GM12878 (cell line): ENCODE measurements at places on chromosomes 2 and 18.
A peak's percentile ranks its signal among the peaks of the same experiment; 100 is the strongest.

- DNase-seq: no peak
Measured at GRCh38 chr2:33014268-33014667, 67.5 kb downstream of the LTBP1 start.

DNA sequence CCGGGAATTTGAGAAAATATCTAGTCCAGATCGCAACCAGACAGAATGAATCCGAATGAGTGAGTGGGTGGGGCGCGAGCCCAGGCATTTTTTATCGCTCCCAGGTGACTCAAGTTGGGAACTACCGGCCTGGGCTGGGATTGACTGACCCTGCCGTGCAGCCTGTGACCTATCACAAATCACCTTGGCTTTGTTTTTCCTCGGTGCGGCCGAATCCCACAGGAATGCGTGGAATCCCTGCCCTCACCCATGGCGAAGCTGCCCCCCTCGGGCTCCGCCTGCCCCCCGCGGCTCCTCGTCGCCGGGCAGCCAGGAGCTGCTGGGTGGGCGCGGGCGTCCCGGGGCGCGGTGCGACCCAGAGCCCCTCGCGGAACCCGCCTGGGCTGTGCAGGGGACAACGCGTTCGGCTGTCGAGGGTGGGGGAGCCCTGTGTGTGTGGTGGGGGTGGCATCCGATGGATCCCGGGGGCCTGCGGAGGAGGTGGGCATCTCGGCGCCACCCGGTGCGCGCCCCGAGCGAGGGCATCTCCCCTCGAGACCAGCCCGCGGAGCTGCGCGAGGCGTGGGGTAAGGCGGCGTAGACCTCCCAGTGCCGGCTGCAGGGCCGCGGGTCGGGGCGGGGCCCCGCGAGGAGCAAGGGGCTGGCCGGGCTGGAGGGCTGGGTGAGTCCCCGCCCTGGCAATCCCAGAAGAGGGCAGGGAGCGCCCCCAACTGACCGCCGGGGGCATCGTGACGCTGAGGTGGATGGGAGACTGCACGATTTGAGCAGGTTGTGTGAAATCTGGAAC, 16.5 kb downstream of the B3GNT7 start:
- DNase-seq: no peak

DNA sequence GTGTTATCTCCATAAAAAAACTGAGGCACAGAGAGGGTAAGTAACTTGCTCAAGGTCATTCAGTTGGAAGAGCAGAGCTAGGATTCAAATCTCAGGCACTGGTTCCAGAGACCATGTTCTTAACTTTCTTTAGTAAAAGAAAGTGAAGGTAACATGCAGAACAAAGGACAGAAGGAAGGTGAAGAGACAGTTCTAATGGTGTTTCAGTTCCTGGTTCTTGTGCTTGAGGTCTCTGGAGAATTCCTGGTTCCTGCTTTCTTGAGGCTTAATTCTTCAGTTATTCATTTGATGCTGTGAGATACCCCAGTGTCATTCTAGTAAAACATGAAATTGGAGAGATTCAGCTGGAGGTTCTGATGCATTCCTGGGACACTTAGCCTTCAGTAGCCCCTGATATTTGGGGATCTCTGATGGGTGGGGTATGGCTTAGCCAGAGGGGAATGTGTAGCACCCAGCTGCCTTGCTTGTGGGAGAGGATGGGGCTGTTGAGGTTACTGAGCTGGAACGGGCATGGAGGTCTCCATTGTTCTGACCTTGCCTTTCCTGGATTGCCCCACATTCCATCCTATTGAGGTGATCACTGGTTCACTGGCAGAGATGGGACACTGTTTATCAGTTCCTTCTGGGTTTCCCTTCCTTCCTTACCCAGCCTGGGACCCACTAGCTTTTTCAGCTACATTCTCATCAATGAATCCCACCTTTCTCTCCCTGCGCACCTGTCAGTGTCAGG, 46.8 kb downstream of the SEMA4F start:
- DNase-seq: peak; percentile 11

- DNase-seq: no peak
Measured at GRCh38 chr2:206984206-206984605, 44.9 kb downstream of the CPO start.

- no peak for DNase-seq
Measured at GRCh38 chr2:83016343-83017110, 1442.6 kb downstream of the SUCLG1 start.

DNA sequence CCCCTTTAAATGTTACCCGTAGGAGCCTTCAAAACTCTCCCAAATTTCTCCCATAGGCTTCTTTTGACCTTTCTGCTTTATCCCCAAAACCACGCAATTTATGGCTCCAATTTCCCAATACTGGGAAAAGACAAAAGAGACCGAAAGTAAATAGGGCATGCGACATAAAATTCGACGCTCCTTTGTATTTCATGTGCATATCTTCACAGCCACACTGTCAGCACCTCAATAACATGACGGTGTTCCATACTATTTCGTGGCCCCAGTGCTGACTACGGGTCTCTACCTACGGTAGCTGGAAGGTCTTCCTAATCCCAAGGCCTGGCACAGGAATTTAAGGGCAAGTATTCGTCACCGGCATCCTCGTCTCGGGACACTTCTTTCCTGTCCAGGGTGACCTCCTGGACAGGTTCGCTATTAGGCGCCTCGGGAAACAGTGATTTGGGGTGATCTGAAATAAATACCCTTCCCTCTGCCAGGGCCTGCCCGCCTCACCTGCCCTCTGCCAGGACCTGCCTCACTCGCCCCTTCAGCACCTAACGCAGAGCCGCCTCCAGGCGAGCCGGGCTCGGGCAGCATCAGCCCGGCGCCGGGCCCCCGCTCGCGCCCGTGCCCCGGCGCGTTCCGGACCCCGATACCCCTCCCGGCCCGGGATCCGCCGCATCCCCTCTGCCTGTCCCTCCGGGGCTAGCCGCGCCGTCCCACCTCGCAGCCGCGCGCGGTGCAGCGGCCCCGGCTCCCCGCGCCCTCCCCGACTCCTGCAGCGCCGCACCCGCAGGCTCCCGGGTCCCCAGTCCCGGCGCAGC, 680 bp downstream of the DTNB start:
- DNase-seq: no peak

DNA sequence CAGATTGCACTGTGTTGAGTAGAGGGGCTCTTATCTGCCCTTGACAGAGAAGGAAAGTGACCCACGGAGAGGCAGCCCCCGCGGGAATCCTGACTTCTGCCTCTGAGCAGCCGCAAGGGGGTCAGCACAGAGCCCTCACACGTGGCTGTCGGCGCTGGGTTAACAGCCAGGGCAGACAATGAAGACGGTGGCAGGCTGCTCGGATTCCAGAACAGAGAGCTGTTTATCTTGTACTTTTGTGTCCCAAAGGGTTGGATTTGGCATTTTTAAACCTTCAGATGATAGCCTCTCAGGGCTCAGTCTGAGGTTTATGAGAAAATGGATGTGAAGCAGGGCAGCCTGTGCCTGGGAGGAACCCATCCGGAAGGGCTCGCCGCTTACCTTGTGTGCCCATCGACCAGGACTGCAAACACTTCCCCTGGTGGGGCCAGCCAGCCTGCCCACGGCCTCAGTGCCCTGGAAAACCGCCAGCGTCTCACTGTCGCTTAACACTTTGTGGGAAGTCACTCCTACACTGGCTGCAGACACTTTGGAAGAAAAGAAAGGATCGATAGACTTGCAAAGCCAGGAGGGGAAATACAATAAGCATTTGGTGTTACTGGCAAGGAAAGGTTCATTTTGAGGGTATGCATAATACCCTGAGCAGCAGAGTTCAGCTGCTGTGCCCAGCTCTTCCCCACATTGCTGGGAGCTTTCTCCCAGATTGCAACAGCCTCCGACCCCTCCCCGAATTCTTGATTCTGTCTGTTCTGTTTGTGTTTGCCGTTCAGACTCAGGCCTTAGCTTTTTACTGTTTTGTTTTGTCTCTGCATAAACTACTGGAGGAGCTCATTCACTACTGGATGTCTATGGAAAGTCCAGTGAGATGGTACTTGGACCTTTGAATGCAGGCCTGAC, 325.3 kb upstream of the MYT1L start:
- DNase-seq: no peak

DNA sequence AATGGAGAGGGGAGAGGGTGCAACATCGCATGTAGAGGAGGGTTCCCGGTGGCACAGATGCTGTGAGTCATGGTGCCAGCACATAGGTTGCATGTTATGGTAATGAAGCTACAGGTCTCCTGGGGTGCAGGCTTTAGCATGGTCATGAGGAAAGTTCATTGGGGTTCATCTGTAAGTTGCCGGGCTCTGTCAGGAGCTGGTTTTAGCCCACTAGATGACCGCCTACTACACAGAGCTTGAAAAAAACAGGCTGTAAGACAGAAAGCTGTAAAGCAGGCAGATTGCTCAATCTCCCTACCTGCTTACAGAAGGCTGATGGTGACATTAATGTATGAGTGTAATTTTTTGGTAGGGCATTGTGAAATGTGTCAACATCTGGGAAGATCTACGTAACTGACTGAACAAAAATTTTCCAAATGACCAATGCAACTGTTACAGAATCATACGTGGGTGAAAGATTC, 23.9 kb downstream of the DYSF start:
- DNase-seq: no peak

GRCh38 chr2:38505779-38506178, 96.9 kb downstream of the HNRNPLL start:
- no peak for DNase-seq

GRCh38 chr18:26336572-26336971, 110.3 kb downstream of the TAF4B start:
- DNase-seq: no peak

GRCh38 chr2:160201849-160202539, 1.9 kb upstream of the ITGB6 start:
- DNase-seq: no peak

DNA sequence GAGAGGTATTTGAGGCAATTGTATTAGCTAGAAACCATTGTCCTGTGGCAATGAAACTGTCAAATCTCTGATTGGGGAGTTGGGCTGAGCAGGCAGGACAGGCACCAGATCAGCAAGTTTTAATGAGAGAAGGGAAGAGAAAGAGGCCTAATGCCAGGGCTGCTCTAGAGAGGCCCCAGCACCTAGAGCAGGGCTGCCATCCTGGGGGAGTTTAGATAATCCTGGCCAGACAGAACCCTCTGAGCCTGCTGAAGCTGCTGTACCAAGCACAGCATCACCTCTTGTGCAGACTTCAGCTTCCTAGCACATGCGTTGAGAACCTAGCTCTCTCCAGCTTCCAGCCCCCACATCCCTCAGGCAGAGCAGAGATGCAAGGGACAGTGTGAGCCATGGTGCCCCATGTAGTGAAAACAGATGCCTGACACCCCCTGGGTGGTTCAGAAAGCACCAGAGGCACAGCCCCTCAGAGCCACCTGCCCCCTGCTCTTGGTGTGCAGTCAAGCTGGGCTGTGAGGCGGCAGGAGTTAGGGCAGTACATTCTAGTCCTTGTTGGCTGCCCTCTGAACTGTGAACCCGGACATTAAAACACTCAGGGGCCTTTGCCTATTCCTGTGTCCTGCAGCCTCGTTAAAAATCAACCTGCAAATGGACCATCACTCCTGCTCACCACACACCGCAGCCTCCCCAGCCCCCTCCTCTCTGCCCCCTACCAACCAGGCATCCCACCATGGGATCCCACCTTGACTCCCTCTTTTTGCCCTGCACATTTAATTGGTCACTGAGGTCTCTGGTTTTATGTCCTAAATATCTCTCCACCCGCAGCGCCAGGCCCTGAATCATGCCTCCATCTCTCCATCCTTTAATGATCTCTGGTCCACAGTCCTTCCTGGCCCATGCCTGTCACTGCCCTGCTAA, 52.7 kb downstream of the ADD2 start:
- DNase-seq: no peak

GRCh38 chr2:181240844-181241243, 216.3 kb upstream of the ITGA4 start:
- DNase-seq: no peak

- no peak for DNase-seq
Measured at GRCh38 chr2:160906878-160907277, 253.3 kb upstream of the TANK start.

- no peak for DNase-seq
Measured at GRCh38 chr2:189818249-189819038, 34.2 kb downstream of the PMS1 start.

DNA sequence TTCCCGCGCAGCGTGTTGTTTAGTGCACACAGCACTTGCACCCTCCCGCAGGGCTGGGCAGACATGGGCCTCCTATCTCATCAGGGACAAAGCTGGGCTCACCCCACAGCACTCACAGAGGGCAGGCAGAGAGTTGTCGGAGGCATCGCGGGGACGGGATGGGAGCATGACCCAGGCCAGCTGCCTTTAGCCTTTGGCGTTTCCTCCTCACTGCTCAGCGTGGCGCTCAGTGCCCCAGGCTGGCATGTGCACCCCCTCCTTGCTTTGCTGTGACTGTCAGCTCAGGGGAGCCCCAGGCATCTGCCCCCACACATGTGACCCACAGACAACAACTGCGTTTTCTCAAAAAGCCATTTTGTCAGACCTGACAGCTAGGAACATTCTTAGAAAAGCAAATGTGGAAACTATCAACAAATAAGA, 101.1 kb downstream of the RNF144A start:
- no peak for DNase-seq

DNA sequence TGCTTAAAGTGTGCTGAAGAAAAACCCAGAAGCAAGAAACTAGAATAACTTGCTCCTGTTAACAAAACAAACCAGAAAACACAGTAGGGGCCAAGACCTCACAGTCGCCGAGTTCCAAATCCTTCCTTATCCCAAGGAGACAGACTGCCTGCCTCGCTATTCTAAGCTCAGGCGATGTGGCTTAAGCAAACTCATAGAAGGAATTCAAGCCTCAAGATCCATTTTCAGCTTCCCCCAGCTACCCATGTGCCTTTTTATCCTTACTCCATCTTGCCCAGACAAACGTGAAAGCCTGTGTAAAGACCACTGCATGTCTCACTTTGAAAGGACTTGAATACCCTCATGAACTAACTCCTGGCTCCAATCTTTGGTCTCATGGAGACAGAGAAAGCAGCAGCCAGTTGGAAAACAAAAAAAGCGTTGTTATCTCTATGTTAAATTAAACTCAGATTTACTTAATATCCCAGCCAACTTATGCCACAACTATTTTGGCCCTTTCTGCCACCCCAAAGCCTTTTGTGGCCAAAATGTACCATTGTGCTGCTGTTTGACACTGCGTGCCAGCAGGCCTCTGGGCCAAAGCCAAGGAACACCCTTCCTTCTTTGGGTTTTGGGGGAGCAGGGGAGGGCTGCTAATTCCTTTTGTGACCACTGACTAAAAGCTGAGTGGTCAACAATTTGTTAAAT, 123.2 kb upstream of the FZD5 start:
- DNase-seq: no peak
